ENCODE measurements at places on chromosomes 16 and 17.
A peak's percentile ranks its signal among the peaks of the same experiment; 100 is the strongest.

DNA sequence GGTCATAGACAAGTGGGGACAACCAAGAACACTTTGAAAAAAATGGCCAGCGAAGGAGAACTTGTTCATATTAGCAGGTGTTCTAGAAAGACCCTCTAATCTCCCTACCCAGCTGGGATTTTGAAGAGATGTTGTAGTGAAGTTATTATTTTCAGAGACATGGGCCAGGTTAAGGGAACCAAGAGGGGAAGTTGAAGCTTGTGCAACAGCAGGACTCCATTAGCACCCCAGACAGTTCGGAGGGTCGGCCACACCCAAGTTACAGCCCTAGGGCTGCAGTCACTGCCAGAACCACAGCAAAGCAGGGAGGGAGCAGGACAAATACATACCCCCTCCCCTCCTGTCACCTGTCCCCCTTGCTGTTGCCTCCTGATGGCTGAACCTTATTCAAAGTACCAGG is 42.3 kb downstream of the WSB1 start:
- DNase-seq, result no peak

- peak; percentile 89 for DNase-seq
Measured at GRCh38 chr17:44919885-44920564, 4.7 kb upstream of the GFAP start.

DNA sequence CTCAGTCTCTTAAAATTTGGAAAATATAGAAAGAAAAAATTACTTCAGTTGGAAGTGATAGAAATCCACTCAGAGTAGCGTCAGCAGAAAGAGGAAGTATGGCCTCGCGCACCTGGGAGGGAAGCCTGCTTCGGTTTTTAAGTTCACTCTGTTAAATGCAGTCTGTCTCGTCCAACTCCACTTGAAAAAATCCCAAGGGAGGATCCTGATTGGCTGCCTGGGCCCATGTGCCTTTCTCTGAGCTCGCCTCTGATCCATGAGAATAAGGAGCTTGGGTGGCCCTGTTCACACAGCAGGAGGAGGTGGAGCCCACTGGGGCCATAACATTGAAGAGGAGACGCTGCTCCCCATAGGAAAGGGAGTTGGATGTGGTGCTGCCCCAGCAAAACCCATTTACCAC is 40.7 kb downstream of the DNAJA2 start:
- no peak for DNase-seq

DNA sequence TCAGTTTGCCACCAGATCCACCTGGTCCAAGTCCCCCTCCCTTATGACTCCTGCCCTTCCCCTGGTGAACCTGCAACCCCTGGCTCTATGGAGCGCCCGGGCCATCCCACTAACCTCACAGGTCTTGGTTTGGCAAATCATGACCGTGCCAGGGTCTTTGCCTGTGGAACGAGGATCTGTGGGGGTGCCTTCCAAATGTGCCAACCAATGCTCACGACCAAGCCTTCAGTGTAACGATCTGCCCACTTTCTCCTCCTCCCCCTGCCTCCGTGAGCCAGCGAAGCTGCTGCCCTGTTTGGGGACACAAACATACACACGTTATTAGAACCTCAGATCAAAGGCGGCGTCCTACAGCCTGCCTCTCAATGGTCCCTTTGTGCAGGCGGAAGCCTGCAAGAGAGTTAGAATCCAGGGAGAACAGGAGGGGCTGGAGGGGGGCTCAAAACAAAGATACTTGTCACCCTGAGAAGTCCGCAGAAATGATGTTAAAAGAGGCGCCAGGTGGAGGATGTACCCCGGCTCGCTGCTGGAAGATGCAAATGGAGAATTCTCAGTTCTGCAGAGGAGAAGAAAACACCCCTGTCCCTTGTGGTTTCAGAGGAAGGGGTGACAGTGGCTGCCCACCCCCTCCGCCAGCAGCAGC is 9.0 kb upstream of the NKD1 start:
- no peak for DNase-seq

- DNase-seq, result no peak
Measured at GRCh38 chr17:42312035-42312284, 23.7 kb downstream of the STAT5A start.

DNA sequence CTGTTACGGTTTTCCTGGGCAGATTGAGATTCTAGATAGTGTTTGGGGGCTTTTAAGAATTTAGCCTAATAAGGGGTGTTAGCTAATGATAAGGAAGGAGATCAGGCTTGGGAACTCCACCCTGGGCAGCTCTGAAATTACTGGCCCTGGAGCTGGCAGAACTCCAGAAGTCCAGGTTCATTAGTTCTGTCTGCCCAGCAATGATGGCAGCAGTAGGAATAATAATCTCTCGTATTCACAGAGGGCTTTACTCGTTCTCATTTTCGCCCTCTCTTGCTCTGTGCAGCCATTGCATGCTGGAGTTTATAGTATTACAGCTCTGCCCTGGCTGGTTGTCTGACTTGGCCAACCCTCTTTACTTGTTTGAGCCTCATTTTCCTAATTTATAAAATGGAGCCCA is 216.0 kb downstream of the HAPSTR1 start:
- no peak for DNase-seq

- DNase-seq, result peak; percentile 84
Measured at GRCh38 chr17:80866050-80866793, 125.4 kb upstream of the CHMP6 start.

GRCh38 chr16:1030473-1030901 is 42.1 kb upstream of the SSTR5 start:
- DNase-seq, result peak; percentile 51

DNA sequence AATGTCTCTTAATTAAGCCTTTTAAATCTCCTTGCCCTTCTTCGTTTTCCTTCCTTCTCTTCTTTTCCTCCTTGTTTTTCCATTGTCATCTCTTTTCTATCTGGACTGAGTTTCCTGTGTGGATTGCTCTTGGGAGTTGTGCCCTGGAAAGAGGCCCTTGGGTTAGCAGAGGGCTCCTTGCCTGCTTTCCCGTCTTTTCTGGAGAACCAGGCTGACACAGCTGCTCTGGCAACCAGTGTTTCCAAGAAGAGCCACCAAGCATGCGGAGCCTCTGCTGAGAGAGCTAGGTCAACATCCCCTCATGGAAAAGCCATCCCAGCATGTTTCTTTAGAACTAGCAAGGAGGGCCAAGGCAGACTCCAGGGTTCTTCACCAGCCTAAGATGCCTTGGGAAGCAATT is 75.4 kb downstream of the HLF start:
- no peak for DNase-seq

DNA sequence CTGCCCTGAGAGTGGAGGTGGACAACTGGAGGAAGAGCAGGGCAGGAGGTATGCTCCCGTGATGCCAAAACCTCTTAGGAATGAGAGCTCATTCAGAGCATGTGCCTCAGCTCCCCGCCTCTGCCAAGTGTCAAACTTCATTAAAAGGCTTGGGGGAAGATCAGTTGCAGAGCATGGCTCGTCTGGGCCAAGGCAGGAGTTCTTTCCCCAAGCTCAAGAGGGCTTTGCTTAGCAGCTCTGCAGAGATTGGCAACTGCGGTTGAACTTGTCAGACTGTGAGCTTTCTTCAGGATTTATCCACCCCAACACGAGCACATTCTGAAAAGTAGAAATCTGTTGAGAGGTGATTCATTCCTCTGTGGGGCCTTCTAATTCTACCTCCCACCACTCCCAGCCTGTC is 248.1 kb downstream of the HS3ST3A1 start:
- DNase-seq, result peak; percentile 59

- no peak for DNase-seq
Measured at GRCh38 chr17:65277576-65277975, 140.4 kb downstream of the RGS9 start.

DNA sequence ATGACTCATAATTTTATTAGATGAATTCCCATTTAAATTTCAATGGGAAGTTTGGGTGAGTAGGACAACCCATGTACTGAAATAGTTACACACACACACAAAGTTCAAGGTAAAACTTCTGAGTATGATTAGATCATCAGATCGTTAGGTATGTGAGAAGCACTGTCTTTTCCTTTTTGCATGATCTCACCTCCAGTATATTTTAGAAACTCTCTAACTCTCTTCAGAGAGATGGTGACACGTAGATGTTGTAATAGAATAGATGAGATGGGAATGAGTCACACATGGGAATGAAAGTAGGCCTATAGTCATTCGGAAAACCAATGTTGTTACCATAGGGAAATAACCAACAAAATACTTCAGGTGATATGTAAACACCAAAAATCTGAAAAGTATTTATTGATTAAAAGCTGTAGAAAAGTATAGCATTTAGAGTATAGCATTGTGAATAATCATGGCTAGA is 22.2 kb downstream of the KRT23 start:
- DNase-seq, result no peak

- DNase-seq, result no peak
Measured at GRCh38 chr17:6567528-6568183, 11.3 kb upstream of the PITPNM3 start.

DNA sequence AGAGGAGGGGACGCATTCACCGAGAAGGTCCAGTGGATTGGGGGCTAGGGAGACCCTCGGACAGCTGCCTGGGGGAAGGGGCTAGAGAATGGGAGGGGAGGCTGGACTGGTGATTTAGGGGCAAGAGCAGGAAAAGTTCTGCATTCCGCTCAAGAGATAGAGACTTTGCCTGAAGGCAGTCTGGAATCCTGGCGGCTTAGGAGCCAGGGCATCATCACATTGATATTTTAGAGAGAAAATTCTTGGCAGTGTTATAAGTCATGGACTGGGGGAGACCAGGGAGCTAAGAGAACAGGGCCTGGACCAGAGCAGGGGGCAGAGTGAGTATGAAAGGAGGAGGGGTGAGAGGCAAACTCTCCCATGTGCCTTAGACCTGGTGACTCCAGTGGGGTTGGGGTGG is 35.8 kb downstream of the MSI2 start:
- no peak for DNase-seq

DNA sequence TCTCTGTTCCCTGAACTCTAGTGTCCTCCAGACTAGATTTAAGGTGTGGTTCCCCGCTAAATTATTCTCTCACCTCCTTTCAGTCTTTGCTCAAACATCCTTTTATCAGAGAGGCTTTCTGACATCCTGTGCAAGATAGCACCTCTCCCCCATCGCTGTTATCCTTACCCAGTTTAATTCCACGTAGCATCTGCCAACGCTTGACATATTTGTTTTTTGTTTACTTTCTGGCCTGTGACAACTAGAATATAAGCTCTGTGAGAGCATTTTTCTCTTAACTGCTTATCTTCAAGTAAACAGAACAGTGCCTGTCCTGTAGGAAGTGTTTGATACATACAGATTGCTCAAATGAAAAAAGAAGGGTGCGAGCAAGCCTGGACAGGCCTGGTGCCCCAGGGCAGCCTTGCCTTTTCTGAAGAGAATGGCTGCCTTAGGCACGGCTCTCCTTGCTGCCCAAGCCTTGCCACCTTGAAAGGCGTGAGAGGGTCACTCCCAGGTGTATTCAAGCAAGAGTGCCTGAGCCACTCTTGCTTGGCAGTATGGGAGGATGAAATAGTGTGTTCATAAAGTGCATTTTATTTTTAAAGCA is 9.7 kb downstream of the DYNLL2 start:
- DNase-seq, result no peak

DNA sequence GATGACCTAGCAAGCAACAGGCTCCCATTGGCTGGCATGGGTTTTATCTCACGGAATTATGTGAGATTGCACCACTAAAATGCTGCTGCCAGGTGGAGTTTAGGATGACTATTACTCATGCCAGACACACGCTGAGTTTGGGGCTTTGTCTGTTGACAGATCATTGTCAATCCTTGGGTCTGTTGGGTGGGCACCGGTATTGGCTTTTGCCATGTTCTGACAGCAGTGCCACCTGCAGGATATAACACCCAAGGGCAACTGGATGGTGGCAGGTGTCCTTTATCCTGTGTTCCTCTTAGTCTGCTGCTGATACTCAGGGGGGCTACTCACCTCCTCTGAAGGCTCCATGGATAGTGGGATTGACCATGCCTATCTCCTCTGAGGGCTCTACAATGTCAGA is 221.6 kb upstream of the DYNLRB2 start:
- no peak for DNase-seq

- peak; percentile 85 for DNase-seq
Measured at GRCh38 chr16:75053791-75054555, 55.1 kb downstream of the ZNRF1 start.

- DNase-seq, result peak; percentile 63
Measured at GRCh38 chr17:28725660-28726225, 290 bp downstream of the TLCD1 start.

DNA sequence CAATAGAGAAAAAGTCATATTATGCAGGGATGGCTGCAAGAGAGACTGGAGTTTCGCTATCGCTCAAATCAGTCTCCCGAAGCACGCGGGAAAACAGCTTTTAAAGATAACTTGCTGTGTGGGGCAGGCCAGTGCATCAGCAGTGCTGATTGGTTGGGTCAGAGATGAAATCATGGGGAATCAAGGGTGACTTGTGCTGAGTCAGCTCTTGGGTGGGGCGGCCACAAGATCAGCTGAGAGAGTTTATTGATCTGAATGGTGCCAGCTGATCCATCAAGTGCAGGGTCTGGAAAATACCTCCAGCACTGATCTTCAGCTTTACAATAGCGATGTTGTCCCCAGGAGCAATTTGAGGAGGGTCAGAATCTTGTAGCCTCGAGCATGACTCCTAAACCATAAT is 430.5 kb downstream of the RBFOX1 start:
- DNase-seq, result no peak

DNA sequence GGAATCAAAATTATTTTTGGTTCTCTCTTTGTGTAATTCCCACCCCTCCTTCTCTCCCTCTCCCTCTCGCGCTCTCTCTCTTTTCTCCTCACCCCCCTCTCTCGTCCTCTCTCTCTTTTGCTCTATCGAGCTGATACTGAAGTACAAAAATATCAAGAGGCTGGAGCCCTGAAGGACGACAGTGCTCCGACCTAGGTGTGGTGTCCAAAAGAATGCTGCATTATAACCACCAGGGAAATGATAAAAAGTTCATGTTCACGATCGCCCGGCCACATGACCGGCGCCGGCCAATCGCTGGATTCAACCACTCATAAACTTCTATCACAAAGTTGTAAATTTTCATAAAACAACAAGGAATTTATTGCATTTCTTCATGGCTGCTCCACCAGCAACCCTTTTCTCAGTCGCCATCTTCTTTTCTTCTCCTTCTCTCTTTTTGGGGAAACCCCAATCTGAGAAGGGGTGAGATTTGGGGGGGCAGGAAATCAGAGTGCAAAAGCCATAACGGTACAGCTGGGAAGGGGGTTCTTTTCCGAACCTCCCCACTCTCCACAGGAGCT is at the start of gene HOXB6:
Gene HOXB6 (minus strand): TSS at position 217 of the 560 bp plus-strand sequence. CDS start 6,836 bp downstream, outside the sequence.
- DNase-seq, result no peak

DNA sequence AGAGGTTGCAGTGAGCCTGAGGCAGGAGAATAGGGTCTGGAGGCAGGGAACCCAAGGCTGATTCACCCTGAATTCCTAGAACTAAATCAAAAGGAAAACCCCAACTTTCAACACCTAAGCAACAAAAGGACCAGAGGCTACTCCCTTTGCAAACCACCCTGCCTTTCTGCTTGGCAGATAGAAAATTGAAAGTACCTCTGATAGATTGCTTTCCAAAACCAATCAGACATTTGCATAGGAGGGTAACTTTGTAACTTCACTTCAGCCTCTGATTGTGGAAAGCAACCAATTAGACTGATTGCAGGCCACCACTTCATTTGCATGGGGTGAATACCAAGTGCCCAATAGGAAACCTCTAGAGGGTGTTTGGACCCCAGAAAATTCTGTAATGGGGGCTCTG is 10.9 kb upstream of the TMEM98 start:
- no peak for DNase-seq

All from BE2C (cell line).